ENCODE measurements at places on chromosomes 16 and 17.

- DNase-seq: peak; percentile 61
Measured at GRCh38 chr17:17440010-17440843, 36.6 kb upstream of the MED9 start.

DNA sequence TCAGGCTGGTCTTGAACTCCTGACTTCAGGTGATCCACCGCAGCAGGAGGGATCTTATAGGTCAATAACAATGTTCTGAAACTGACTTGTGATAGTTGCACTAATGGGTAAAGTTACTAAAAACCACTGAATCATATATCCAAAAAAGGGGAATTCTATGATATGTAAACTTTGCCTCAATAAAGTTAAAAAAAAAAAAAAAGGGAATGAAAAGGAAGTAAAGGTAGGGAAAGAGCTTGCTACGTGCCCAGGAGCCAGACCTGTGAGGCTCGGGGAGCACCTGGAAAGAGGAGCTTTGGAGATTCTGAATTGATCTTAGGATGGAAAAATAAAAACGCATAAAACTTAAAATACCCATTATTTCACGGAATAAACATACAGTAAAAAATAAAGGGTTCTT is 20.8 kb upstream of the TRAP1 start:
- no peak for DNase-seq

- DNase-seq: peak; percentile 90
Measured at GRCh38 chr17:2954898-2955445, 108.4 kb downstream of the OR1D5 start.

GRCh38 chr17:42288803-42289610 is 709 bp downstream of the STAT5A start:
- no peak for DNase-seq

- DNase-seq: no peak
Measured at GRCh38 chr17:74754832-74755231, 6.4 kb downstream of the NHERF1 start.

- DNase-seq: peak; percentile 80
Measured at GRCh38 chr17:49987681-49988441, 7.2 kb downstream of the DLX3 start.

GRCh38 chr16:81831722-81832126 is 52.6 kb downstream of the PLCG2 start:
- no peak for DNase-seq

GRCh38 chr17:62024866-62025265 is 40.2 kb downstream of the MED13 start:
- no peak for DNase-seq

GRCh38 chr16:87491522-87492290 is 1.1 kb downstream of the ZCCHC14 start:
- DNase-seq: no peak

DNA sequence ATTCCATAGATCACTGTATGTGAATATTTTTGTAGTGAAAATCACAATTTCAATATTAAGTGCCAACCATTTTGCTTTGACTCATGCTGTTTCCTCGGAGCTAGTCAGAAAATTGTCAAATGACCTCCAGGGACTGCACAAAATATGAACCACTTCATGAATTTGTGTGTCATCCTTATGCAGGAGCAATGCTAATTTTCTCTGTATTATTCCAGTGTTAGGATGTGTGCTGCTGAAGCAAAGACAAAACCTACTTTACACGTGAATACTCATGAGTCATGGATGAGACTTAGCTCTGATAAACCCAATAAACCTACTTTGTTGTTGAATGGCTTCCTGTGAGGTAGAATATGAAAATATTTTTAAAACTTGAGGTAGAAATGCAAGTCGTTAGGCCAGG is 65.2 kb downstream of the SHCBP1 start:
- DNase-seq: peak; percentile 22

GRCh38 chr16:31354394-31355291 is at the start of gene ITGAX:
Gene ITGAX, plus strand, starts transcription at chr16:31355176. Its CDS starts 79 bp downstream, at chr16:31355255.
- peak; percentile 91 for DNase-seq

DNA sequence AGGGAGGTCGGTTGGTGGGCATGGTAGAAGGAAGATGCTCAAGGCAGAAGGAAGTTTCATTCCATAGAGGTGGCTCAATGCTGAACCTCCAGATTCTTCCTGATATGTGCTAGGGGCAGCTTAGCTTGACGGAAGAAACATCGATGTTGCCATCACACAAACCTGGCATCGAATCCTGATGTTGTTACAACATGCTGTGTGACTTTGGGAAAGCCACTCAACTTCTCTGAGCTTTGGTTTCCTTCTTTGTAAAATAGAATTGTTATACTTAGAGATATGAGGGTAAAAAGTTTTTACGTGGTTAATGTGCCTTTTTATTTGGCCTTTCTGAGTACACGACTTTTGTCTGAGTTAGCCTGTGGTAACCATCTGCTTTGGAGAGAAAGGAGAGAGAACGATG is 287.9 kb downstream of the SHISA9 start:
- DNase-seq: no peak

DNA sequence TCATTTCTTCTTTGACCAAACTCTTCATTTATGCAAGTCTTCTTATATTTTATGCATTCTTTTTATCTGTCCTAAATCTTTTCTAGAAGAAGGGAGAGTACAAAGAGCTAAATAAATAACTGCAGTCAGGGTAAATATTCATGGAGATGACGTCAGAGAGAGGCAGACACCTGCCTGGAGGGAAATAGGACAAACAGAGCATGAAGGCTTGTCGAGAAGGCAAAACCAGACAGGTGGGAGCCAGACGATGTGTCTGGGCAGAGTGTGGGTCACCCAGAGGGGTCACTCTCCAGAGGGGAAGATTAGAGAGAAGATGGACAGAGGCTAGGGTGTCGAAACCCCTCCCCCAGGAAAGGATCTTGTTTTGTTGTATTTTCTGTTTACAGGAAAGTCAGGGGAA is 78.3 kb upstream of the RPL38 start:
- no peak for DNase-seq

DNA sequence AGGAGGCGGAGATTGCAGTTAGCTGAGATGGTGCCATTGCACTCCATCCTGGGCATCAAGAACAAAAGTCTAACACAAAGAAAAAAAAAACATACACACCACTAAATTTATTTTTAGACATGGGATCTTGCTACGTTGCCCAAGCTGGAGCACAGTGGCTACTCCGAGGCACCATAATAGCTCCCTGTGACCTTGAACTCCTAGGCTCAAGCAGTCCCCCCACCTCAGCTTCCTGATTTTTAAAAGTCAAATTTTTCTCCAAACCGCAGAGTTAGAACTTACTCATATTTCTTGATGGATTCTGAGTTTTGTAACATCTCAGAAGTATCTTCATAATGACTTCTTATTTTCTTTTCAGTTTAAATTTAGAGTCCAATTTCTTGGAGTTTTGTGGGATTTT is 3.4 kb downstream of the CMTM4 start:
- DNase-seq: no peak

DNA sequence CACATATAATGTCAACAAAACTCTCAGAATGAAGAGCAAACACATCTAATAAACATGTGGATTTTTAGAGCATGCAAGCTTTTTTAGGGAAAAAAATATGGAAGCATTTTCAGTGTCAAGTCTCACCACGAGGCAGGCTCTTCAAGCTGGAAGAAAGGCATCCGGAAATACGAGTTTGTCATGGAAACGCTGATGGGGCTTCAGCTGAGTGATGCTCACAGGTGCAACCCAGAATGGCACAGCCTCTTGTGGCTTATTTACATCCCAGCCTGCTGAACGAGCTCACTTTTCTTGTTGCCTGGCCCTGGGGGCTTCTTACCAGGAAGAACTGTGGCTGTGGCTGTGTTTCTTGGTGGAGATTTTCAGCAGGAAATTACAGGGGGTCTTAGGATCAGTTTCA is 24.1 kb upstream of the DYNLL2 start:
- no peak for DNase-seq

- no peak for DNase-seq
Measured at GRCh38 chr17:80025796-80026195, 9.9 kb downstream of the TBC1D16 start.

DNA sequence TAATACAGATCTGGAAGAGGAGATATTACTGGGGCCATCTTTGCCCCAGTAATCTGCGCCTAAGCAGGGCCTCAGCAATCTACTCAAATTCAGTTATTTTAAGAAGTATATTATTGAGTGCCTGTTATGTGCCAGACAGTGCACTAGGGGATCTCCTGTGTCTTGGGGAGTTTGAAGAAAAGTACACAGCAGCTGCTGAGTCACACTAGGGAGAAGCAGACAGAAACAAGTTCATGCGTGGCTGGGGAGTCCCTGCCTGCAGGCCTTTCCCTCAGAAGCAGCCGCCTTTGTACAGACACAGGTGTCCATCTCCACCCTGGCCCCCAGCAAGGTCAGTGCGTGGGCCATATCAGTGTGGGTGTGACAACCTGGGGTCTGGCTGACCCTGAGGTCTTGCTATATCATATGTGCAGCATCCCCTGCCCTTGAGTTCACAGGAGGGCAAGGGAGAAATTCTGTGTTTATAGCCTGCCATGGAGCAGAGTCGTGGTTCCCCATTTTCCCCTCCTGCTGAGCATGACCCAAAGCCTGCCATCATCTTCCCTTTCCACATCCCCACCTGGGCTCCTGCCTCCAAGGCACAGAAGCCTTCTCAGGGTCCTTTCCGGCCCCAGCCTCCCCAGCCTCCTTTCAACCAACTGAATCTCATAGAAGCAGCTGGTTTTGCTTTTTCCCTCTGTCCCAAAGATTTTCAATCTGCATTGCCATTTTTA is 229.9 kb upstream of the SDK2 start:
- DNase-seq: no peak
